ENCODE measurements at places on chromosomes 5 and 9.

DNA sequence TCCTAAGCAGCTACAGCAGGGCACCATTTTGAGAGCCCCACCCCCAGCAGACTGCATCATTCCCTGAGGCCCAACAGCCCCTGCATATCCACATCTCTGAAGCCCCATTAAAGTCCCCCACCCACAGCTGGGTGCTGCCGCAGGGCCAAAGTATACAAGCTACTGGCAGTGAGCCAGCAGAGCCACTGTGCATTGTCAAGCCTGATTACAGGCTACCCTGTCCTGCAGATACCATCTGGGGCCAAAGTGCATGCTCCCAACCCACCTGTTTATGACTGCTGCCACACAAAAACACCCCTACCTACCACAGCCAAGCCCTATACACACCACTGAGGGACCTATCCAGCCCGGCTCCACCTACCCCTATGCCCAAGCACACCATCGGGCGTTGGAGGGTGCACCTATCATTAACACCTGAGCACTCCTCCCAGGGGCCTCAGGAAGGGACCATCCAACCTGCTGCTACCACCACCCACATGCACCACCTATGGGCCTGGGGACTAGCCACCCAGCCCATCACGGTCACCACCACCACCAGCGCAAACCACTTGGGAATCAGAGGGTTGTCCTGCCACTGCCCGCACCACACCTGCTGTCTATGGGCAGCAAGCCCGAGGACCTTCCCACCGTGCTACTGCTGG is 105.0 kb downstream of the PLPP1 start:
- DNase-seq = no peak

- no peak for DNase-seq
Observed at GRCh38 chr5:43609752-43610151, 6.8 kb downstream of the NNT start.

DNA sequence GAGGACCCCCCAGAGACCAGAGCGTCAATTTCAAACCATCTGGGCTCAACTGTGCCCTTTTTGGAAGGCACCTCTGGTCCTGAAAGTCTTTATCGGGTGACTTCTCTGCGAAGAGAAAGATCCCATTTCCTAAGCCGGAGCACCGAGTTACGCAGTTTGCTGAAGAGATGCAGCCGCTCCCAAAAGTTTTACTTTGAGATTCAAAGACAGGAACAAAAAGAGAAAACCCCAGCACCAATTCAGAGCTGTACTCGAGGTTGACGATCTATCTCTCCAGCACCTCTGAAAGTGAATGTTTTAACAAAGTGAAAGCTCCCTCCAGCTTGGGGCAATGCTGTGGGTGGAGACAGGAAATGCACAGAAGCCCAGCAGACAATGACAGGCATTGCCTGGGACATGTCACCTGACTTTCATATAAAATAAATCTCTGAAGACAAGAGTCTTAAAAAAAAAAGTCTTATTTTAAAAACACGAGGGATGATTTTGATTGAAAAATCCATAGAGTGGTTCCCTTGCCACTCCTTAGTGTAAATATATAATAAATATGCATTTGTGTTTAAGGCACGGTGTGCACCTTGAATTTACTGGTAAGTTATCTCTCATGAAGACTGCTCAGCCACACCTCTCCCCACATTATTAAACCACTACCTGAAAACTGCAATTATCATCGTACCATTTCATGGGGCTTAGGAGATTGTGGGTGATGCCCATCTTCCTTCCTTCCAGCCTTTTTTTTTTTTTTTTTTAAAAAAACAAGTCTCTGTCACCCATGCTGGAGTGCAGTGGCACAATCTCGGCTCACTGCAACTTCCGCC is 79.9 kb downstream of the FNBP1 start:
- no peak for DNase-seq

DNA sequence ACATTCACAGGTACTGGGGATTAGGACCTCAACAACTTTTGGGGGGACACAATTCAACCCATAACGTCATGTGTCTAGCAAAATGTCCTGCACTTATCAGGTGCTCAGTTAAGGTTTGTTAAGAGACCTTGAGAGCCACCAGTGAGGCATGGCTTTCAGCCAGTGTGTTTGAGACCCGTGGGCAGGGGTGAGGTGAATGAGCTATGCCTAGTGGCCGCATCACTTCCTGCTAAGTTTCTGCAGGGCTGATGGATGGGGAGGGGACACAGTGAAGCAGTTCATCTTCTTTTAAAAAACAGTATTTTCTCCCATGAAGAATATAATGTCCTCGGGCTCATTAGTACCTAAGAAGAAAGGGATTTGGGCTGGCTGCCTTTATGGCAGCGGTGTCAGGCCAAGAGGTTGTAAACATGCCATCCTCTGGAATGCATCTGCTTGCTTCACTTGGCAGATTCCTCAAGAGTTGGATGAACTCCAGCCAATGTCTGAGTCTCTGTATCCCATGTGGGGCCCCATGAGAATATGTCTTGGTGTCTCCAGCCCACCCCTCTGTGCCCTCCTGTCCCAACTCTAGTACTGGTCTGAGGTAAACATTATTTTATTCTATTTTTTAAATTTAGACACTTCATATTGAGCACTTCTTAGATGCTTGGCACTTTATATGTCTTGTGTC is 282.2 kb downstream of the CWC27 start:
- no peak for DNase-seq

GRCh38 chr5:30686530-30686929 is 507.0 kb upstream of the CDH6 start:
- DNase-seq = no peak

DNA sequence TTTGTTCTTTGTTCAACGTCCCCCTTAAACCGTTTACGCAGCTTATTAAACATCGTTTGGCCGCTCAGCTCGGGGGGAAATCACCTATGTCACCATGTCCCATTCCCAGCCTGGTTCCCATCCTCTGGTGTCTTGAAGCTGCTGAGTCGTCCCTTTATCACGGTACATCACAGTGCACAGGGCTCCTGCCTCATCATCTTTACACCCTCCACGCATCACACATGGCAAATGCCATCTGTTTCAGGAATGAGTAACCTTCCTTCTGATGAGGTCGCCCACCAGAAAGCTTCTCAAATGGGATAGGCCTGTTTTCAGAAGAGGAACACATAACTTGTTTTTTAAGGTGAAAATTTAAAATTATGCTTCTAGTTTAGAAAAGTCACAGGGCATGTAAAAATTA is 7.9 kb upstream of the LHX6 start:
- DNase-seq = no peak

GRCh38 chr5:161064297-161064696 is 212.3 kb upstream of the ATP10B start:
- no peak for DNase-seq

DNA sequence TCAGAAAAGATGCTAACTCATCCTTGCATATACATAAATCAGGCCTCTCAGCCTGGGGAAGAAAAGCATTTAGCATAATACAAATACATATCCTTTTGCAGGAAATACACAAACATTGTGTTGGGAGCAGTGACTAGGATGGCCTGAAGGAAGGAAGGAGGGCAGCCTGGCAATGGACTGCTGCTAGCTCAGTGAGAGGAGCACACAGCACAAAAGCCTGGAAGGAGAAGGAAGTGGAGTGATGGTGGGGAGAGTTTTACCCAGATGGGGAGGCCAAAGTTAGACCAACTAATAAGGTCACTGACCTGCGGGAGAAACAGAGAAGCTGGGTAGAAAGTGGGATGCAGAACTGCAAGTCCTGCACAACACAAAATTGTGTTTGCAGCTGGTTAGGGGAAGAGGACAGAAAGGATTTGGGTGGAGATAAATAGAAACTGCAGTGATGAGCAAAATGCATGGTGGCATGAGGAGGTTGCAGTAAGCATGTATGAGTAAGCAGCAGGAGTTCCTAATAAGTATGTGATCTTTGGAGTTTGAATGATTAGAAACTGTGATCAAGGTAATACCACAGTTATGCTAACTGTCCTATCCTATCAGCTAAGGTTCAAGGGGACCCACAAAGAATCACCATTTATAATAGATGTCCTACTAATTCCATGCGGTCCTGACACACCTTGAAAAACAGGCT is 39.5 kb downstream of the SEMA6A start:
- DNase-seq = no peak

GRCh38 chr9:99814359-99814758 is 7.3 kb upstream of the NR4A3 start:
- DNase-seq = no peak

DNA sequence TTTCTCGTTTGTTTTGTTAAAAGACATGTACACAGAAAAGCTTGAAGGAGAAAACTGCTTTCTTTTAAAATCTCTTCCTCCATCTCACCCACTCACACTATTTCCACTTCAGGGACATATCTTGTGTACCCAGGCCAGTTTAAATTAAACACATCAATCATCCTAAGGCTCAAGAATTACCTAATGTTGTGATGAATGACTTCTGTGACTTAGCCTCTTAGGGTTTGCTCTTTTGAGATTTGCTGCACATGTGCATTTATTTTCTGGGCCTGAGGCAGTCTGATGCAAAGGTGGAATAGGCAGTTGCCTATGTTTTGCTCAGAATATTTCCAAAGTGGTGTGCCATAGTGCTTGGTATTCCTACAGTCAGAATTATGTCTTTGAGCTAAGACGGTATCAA is 439.9 kb upstream of the CHD1 start:
- no peak for DNase-seq

DNA sequence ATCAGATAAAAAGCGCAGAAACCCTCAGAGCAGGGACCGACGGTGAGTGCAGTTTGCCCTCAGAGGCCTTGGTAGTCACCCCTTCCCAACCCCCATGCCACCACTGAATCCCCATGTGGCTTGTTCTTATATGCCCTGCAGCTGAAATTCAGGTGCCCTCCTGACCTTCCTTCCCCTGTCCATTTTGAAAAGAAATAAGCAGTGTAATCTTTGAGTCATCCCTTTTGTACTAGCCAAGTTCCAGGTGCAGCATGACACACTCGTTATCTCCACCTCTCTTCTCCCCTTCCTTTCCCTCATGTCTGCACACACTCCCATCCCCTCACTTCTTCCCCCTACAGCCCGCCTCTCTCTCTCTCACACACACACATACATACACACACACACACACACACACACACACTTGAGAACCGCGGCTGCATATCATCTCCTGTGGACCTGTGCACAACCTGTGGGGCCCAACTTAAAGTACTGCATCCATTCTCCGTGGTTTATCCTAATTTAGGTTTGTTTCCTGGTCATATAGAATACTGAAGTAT is 53.1 kb downstream of the SYK start:
- no peak for DNase-seq

Measured in caudate nucleus (tissue), 63 donors.